ENCODE measurements at places on chromosomes 2 and 18. TPM values are rescaled to one million over a fixed set of nuclear protein-coding genes. Genes with fewer than 3 reads are reported as not detected.

The PNKD gene
- total RNA-seq: 42.9 TPM

The KCNJ3 gene
- not detected for total RNA-seq

The CNTNAP5 gene
- total RNA-seq: 0.07 TPM

The TTR gene
- total RNA-seq: 139 TPM

The IL1B gene
- not detected for total RNA-seq

The ANKRD39 gene
- 19.3 TPM for total RNA-seq

The TM4SF20 gene
- 0.28 TPM for total RNA-seq

The RGPD6 gene
- 39.4 TPM for total RNA-seq

The AQP4 gene
- total RNA-seq: 0.27 TPM

The WDR35 gene
- total RNA-seq: 8.1 TPM

The SH3RF3 gene
- total RNA-seq: 1.1 TPM

The SPP2 gene
- total RNA-seq: not detected

The CLEC4F gene
- total RNA-seq: not detected

DNA sequence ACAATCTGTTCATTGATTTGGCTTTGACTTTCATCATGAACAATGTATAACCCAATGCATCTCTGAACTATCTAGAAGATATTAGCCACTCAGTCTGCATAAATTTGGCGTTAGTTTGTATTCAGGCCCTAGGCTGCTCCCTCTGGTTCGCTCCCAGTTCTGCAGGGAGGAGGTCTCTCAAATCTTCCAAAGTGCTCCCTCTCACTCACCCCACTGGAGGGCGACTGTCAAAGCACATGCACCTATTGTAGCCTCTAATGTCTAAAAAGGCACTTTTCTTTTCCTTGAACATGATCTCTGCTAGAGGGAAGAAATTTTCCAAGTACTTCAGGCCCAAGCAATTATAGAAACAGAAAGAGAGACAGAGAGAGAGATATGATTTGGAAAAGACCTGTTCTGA is 291.5 kb downstream of the TDRD15 start:
- DNase-seq: no peak

- no peak for DNase-seq
Measured at GRCh38 chr2:239128706-239129105, 272.1 kb downstream of the HDAC4 start.

- DNase-seq: no peak
Measured at GRCh38 chr2:98757904-98758421, 27.0 kb upstream of the MGAT4A start.

- no peak for DNase-seq
Measured at GRCh38 chr2:25692143-25692542, 18.8 kb upstream of the DTNB start.

- DNase-seq: no peak
Measured at GRCh38 chr18:37598966-37599896, 33.6 kb upstream of the CELF4 start.

- DNase-seq: no peak
Measured at GRCh38 chr2:223155956-223156355, 104.0 kb downstream of the KCNE4 start.

DNA sequence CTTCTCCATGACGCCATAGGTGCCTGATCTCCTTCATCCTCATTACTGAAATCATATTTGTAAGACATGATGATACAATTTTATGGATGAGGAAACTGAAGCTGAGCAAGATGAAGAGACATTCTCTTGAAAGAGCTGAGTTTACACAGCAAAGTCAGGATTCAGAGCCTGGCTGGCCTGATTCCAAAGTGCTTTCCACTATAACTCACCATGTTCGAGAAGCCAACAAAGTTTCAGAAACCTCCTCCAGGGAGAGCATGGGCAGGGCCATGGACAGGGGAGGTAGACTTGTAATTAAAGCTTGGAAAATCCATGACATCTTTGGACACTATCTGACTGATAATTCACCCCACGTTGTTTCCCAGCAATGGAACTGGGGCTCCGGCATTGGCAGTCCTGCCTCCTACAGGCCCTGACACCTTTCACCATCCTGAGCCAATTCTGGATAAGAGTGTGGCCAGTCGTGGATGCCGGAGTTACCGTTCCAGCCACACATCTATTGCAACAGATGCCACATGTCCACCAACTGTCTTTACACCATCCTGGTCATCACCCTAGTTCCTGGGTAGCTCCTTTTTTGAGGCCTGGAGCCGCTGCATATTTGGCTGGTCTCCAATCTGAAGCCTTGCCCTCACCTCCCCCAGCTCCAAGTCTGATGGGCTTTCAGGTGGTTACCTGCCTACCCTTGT is 85.0 kb upstream of the PPP1CB start:
- DNase-seq: no peak

GRCh38 chr18:38369772-38370690 is 804.4 kb upstream of the CELF4 start:
- DNase-seq: no peak

DNA sequence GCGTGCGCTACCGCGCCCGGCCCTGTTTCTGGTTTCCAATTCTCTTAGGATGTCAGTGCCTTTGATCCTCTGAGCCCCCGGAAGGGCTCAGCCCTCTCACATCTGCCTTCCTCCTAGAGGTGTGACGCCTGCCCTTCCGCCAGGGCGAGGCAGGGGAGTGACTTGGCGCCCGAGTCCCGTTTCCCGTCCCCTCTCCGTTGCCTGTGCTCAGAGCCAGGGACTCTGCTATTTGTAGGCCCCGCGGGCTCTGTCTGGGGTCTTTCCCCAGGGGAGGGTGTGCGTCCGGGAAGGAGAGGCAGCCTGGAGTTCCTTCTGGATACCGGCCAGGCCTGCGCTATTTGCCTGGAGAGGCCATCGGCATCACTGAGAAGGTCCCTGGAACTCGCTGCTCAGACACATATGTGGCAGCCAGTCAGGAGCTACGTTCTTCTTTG is 103.7 kb upstream of the TAF1B start:
- no peak for DNase-seq

- no peak for DNase-seq
Measured at GRCh38 chr2:13536941-13537340, 820.2 kb downstream of the TRIB2 start.

- peak; percentile 31 for DNase-seq
Measured at GRCh38 chr2:20617892-20618467, 32.9 kb downstream of the HS1BP3 start.

DNA sequence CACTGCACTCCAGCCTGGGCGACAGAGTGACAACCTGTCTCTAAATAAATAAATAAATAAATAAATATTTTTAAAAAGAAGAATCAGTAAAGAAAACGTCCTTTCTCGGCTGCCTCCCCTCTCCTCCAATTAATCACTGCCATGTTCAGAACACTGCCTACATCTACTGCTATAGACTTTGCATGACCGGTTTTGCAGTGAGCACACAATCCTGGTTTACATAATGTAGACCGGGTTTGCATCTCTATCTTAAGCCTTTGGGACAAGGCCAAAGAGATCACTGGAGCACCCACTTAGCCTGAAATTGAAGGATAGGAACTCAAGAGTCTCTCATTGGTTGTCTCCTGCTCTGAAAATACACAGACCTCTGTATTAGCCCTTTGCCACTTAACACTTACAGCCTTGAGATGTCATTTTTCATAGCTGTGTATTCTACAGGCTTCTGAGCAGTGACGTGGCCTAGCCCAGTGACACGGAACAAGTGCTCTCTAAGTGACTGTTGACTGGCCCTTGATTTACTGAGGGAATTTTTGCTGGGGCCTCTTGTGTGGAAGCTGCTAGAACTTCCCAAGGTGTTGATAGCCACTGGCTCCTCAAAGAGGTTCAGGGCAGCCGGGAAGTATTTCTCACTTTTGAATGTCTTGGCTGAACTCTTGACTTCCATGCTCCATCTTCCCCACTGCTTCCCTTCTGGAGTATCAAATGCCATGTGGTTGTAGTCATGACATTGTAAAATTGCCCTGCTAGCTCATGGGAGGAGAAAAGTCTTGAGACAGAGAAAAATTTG is 45.3 kb upstream of the CCBE1 start:
- DNase-seq: no peak

GRCh38 chr18:79512461-79513380 is 117.0 kb downstream of the NFATC1 start:
- no peak for DNase-seq

- no peak for DNase-seq
Measured at GRCh38 chr2:99571533-99571932, 81.7 kb upstream of the REV1 start.

DNA sequence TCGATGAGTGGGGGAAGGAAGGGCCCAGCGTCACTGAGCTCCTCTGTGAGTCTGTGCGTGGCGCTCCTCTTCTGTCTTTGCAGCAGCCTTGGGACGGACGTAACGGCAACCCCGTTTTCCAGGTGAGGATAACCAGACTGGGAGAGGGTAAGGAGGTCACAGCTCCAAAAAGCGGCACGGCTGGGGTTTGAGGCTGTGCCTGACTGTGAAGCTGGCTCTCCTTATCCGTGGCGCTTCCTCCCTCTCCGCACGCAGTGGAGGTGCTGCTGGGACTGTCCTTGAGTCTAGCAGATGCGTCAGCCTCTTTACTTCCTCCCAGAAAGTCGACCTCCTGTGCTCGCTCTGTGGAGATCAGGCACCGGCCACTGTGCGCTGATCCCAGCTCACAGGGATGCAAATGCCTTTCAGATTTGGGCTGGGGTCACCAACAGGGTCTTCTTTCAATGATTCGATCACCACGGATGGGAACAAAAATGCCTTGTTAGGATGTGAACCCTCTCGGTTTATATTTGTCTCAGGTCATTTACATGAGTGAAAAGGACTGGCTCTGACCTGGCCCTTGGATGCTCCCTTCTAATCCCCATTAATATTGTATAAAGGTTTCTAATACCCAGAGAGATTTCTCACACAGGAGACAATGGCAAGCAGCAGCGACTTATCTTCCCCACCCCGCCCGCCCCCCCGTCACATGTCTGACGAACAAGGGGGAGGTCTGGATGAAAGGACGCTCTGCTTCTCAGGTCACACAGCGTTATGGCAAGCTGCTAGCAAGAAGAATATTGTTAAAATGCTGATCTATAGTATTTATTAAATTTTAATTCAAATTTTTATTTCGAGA is 30.1 kb upstream of the E2F6 start:
- no peak for DNase-seq

DNA sequence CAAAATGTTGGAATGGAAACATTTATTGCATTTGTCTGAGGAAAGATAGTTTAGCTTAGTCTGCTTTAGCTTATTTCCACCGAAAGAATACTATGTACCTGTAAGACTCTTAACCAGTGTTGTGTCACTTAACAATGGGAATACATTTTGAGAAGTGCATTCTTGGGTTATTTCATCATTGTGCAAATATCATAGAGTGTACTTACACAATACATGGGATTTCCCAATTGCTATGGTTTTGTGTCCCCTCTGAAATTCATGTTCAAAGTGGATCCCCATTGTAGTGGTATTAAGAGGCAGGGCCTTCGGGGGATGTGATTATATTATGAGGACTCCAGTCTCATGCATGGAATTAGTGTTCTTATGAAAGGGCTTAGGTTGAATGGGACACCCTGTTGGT is 249.4 kb upstream of the UBE2E3 start:
- no peak for DNase-seq

GRCh38 chr18:3703732-3704176 is 253.8 kb downstream of the TGIF1 start:
- peak; percentile 67 for DNase-seq

DNA sequence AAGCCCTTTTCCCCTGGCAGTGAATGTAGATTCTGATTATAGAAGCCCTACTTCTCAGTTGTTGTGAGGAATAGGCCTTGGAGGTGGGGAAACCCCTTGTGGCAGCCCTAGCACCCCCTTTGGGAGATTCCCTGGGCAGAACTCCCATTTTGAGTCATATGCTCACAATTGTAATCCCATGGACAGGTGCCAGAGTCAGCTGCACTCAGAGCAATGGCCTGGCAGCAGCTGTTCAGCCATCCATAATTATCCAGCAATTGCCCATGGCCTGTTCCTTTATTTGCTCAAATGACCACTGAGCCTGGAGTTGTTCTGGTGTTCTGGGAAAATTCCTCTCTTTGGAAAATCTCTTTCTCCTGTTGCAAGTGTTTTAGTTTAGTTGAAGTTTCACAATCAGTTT is 71.7 kb downstream of the PTRHD1 start:
- no peak for DNase-seq

DNA sequence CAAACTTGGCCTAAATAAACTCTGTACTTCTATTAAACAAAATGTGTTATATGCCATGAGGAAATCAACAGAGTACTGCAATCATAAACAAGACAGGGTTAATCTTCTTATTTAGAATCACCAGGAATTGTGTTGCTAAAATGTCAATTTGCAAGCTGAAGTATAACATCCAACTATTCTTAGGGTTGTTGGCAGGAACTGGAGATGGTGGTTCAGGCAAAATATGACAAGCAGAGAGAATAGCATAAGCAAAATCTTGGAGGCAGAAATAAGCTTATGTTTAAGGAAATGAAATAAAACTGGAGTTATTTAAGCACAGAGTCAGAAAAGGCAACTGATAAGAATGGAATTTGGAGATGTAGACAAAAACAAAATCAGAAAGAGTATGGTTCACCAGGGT is 463.8 kb upstream of the SLC8A1 start:
- DNase-seq: no peak

DNA sequence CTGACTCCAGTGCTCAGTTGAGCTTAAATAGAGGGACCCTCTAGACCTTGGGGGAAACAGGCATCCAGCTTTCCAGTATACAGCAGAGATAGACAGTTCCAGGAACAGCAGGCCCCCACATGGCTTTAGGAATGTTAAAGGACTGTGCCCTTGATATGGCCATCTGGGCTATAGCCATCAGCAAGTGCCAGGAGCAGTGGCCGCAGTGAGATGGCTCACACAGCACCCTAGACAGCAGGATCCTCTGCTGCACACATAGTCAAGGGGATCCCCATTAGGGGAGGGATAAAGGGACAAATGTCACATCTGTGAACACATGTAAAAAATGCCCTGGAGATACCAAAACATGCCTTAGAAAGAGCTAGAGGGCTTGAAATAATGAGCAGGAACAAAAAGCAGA is 213.4 kb downstream of the PTH2R start:
- DNase-seq: no peak

GRCh38 chr2:226707499-226707898 is 92.1 kb downstream of the IRS1 start:
- DNase-seq: no peak

DNA sequence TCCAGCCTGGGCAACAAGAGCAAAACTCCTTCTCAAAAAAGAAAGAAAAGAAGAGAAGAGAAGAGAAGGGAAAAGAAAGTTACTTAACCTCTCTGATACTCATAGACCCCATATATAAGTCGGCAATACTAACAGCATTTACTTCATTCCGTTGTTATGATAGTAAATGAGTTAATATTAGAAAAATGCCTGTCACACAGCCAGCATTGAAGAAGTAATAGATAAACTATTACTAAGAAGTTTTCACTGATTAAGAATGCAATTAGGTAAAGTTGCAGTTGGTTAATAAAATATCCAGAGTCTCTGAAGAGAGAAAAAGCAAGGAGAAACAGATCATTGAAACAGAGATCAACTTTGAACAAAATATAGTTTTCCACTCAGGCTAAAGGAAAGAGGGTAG is 161.3 kb upstream of the UBE2E3 start:
- no peak for DNase-seq

DNA sequence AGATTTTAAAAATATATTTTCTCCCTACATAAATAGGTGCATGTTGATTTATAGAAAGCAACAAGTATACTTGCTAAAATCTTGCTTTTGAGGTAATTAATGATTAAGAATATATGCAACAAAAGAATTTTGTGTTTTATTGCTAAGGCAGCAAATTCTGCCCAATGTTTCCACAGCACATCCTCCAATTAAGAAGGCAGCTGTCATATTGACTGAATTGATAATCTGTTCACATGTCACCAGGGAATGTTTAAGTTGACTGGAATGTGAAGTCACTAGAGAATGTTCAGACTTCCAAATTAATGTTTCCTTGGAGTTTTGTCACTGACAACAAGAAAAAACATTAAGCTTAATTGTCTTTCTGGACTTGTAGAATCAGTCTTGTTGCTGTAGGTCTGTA is 1602.7 kb upstream of the SLC39A10 start:
- DNase-seq: no peak

Data from Caco-2 (cell line).